ENCODE measurements at places on chromosomes 11 and 22. TPM values are rescaled to one million over a fixed set of nuclear protein-coding genes. Genes with fewer than 3 reads are reported as not detected.

CLDN5 gene
- total RNA-seq: not detected

FGF19 gene
- total RNA-seq: not detected

TEX54 gene
- not detected for total RNA-seq

ANO9 gene
- total RNA-seq: 1.2 TPM

GPHA2 gene
- total RNA-seq: not detected

RTN4R gene
- total RNA-seq: 5.6 TPM

MTMR2 gene
- 22.4 TPM for total RNA-seq

CATSPER1 gene
- 2.0 TPM for total RNA-seq

OR51I1 gene
- total RNA-seq: not detected

CHADL gene
- not detected for total RNA-seq

CACNA1I gene
- 0.03 TPM for total RNA-seq

FGF4 gene
- total RNA-seq: not detected

MPEG1 gene
- total RNA-seq: not detected

FGF3 gene
- not detected for total RNA-seq

Measured in A549 treated with RU486 at 1 μM for 4 hours (cell line).